ENCODE measurements at places on chromosomes 7 and 10. TPM values are rescaled to one million over a fixed set of nuclear protein-coding genes. Genes with fewer than 3 reads are reported as not detected.

Gene PRKCQ
- 0.42 TPM for total RNA-seq

DNA sequence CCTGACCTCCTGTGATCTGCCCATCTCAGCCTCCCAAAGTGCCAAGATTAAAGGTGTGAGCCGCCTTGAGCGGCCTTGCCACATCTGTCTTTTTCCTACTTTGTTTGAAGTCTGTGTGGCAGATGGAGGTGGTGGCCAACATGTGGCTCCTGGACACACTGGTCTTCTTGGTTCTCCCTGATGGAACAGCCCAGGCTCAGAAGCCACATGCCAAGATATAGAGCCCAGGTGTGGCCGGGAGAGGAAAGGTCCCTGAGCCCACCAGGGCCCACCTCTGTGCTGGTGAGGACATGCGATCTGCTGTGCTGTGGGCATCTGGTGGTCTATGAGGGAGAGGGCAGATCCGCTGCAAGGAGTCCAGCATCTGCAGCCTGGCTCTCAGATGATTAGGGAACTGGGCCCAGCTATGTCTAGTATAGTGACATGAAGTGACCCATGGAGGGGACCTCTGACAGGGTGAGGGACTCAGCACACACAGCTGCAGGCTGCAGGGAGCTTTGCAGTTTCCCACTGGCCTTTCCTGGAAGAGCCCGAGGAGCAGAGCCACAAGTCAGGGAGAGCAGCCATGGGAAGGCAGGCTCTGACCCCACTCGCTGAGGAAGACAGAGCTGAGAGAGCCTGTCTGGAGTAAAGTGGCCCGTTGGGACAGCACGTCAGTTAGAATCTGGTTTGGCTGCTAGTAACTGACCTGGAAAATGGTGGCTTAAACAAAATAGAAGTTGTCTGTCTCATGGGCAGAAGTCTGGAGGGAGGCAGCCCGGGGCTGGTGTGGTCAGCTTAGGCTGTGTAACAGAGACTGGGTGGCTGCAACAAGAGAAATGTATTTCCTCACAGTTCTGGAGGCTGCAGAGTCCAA is 25.9 kb downstream of the ADCY1 start:
- DNase-seq: no peak

Gene DDC
- not detected for total RNA-seq

Gene STARD3NL
- 27.6 TPM for total RNA-seq

GRCh38 chr10:104037261-104037951 is 48.3 kb downstream of the COL17A1 start:
- DNase-seq: no peak

Gene DOCK1
- total RNA-seq: 52.9 TPM

DNA sequence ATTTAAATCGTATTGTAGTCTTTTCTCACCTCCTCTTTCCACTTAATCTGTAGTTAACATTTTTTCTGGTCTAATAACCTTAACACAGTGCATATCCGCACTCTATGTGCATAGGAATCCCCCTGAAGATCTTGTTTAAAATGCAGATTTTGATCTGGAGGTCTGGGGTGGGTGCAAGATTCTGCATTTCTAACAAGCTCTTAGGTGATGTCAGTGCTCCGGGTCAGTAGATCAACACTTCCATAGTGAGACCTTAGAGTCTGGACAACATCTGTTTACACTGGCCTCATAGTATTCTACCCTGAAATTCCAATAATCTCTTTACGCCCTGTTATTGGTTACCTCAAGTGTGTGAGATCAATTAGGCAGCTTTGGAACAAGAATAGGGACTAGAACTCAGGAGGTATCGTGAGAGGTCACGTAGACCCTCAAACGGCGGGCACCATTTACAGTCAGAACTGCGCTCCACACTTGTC is 434 bp upstream of the PLEKHA8 start:
- DNase-seq: no peak

- no peak for DNase-seq
Observed at GRCh38 chr7:157983502-157984422, 603.9 kb downstream of the PTPRN2 start.

Gene UNCX
- total RNA-seq: not detected

Gene GIMAP2
- 5.9 TPM for total RNA-seq

DNA sequence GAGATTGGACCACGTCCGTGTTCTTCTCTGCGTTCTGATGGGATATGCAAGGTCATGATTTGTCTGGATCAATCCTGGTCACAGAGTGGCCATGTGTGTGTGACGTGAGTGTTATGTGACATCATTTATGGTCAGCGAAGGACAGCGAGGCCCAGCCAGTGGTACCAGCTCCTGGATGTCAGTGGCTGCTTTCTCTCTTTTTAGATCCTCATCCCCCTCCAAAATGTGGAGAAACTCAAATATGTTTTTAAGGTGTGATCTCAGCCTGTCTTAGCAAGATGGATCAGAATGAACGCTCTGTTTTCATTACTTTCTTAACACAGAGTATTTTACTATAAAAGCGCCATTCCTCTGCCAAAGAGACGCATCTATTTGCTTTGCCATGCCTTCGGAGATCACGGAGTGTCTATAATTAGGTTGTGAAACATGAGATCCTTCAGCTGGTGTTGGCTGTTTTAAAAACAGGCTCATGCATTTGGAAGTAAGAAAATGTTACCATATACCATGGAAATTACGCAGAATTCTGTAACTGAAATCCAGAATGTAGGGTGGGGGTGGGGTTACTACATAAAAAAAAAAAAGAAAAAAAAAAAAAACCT is 245.5 kb upstream of the TCERG1L start:
- no peak for DNase-seq

Data from thoracic aorta (tissue), 2 donors.